Regular cardiac myocyte (primary cell): ENCODE measurements at places on chromosomes 7 and 10. TPM values are rescaled to one million over a fixed set of nuclear protein-coding genes. Genes with fewer than 3 reads are reported as not detected.

ADARB2 gene
- not detected in 2 replicates for total RNA-seq

ECHDC3 gene
- 3.4 and 14.6 TPM in 2 replicates for total RNA-seq

EPO gene
- not detected in 2 replicates for total RNA-seq

CDNF gene
- total RNA-seq, result 1.1 and 1.2 TPM in 2 replicates

SUGCT gene
- 9.0 and 17.8 TPM in 2 replicates for total RNA-seq
